ENCODE measurements at places on chromosomes 1 and 21.

DNA sequence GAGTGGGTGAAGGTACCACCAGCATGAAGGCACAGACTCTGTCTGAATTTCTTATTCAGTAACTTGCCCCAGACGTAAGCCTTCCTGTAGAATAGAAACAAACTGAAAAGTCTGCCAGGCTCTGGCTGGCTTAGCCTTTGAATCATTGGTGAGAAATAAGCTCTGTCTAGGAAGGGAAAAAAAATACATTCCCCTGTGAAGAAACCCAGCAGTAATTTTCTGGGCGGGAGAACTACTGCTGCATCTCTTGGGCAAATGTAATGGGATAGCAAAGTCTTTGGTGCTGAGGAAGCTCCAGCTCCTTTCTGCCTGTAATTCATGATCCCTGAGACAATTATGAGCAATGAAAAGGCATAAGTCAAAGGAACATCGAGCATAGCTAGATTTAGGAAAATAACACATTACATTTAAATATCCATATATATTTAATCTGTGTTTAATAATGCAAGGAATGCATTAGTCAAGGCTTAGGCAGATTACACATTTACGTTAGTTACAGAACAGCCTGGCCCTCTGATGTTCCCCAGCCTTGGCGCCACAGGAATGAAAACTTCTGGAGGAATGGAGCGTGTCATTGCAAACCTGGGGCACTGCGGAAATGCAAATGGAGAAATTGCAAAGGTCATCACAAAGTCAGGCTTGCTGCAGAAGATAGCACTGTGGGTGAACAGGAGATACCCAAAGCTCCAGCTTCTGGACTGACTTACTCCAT, 216.3 kb upstream of the CAMK1G start:
- DNase-seq: no peak

GRCh38 chr1:100089082-100089481, 43.6 kb downstream of the SASS6 start:
- no peak for DNase-seq

- DNase-seq: peak; percentile 40
Observed at GRCh38 chr1:205488074-205488723, 16.3 kb upstream of the CDK18 start.

DNA sequence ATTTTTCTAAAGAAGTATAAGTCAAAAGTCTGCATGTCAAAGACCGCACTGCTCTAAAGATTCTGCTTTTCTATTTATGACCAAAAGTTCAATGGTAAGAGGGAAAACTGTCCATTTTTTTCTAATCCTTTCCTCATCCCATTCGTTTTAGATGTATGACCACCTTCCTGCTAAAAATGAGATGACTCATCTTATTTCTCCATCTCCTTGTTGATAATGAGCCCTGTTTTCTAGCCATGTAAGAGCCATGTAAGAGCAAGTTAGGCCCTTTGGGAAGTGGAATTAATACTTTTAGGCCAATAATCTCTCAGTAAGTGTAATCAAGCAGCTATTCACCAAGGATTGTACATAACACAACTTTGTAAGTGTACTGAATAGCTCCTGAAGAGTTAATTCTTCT, 475.6 kb upstream of the B3GALT2 start:
- DNase-seq: no peak

DNA sequence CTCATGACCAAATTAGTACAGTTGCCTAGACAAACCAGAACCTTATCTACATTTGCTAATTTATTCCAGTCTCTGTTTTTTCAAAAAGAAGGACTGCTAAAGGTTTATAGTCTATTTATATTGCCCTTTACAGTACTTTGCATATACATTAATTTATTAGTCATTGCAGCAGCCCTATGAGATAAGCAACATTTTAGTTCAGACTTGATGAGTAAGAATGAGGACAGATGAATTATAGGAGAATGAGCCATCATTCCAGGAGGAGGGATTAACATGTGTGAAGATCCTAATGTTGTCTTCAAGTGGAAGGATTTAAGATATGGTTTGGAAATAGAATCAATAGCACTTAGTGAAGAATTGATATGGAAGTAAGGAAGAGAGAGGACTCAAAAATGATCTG, 152.4 kb downstream of the KCTD3 start:
- DNase-seq: no peak

DNA sequence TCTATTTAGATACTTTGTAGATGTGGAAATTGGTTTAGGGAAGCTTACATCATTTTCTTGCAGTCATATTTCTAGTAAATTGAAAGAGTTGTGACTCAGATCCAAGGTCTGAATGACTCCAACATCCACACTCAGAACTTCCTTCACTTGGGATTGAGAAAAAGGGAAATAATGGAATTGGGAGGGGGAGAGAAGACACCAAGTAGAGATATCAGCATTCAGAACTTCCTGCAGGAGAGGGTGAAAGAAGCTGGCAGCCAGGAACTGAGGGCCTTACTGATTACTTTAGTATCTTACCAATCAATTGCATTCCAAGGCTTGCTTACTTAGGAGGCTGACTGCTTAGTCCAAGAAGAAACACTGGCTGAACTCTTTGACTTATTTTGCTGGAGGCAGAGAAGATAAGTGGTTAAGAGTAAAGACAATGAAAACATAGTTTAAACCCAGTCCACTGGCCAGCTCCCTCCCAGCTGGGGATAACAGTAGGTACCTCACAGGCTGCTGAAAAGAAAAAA, 21.7 kb downstream of the APP start:
- peak; percentile 21 for DNase-seq

- no peak for DNase-seq
Observed at GRCh38 chr1:21906173-21907078, 30.7 kb downstream of the HSPG2 start.

DNA sequence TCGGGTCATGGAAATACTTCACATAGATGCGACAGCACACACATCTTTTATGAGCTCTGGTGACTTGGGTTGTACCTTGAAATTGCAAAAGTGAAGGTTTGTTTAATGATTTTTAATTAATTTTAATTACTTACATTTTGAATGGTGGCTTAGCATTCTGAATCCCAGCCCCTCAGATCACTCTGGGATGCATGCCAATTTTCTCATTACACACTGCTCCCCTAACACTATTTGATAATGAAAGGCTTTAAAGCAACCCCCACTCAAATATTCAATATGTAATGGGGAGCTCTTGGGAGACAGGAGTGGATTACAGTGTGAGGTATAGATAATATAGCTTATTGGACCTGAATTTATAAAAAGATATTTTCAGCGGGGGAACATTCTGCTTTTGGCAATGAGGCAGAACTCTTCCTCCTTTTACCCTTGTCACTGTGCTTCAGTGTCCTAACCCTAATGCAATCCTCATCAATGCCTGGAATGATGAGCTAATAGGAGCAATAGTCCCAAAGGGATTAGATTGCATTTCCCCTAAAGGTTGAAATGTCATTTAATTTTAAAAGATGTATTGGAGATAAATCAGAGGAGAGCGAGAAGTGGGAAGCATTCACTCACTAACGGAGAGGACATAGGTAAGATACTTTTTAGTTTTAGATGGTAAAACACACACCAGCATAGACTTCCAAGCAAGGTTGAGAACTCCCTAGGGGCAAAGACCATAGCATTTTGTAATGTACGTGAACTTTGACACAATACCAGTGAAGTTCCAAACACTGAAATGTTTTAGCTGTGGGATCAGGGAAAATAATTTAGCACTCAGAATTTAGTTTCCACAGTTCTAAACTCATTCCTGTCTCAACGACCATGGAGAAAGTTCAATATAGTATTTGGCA, 384.1 kb upstream of the PLXNA2 start:
- no peak for DNase-seq

GRCh38 chr1:36709869-36710481, 227.3 kb upstream of the CSF3R start:
- DNase-seq: no peak

DNA sequence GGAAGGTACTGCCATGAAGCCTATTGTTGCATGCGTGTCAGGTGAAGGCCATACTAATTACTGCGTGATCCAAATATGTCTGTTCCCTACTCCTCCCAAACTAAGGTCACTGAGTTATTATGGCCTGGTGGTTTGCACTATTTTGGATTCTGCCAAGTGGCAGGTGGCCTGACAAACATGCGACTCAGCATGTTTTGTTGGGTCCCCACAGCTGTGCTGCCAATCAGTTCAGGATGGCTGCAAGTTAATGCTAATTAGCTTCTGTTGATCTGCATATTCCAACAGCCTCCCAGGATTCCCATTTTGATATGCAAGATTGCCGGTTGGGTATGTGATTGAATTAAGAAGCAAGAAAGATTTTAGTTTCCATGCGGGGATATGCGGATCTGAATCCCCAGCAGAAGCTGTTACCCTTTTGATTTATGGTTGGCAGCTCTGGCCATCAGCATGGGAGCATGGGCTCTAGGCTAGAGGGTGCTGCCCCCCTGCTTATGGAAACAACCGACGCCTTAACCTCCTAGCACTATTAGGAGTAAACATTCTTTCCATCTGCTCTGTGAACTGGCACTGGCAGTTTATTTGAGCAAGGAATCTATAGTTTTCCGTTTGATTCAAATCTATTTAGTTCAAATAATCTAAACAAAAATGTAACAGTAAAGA, 429.8 kb upstream of the C1orf87 start:
- DNase-seq: no peak

- no peak for DNase-seq
Observed at GRCh38 chr1:88961647-88962275, 30.7 kb downstream of the KYAT3 start.

DNA sequence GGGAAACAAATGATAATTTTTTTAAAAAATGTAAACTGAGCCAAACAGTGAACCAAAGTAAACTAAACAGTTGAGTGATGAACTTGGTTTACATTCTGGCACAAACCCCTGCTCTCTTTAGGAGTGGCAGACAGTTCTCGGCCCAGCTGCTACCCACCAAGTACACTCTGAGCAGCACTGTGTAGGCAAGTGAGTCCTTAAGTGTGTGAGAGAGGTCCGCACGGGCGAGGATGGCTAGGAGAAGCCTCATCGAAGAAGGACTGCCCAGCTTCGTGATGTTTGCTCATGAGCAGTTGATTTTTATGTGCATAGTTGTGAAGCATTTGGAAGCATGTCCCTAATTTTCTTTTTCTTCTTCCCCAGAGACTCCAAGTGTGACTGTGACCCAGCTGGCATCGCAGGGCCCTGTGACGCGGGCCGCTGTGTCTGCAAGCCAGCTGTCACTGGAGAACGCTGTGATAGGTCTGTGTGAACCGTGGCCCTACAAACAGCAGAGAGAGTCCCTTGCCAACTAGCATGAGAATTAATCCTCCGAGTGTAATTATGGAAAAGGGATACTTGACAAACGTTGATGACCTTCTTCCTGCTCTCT, 32.1 kb downstream of the LAMC2 start:
- no peak for DNase-seq

GRCh38 chr1:24898909-24899439, 31.1 kb downstream of the RUNX3 start:
- DNase-seq: no peak

DNA sequence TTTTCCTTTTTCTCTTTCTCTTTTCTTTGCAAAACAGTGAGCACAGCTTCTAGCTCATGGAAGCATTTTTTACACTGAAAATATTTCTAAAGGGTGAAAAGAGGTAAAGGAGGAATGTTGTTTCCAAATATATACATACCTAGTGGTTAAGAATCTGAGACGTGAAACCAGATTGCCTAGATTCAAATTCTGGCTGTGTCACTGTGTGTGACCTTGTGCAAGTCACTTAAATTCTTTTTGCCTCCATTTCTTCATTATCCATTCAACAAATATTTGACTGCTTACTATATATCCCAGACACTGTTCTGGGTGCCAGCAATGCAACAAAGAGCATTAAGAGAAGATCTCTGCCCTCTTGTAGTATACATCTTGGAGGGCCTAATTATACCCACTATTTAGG, 53.3 kb downstream of the ZFYVE9 start:
- no peak for DNase-seq

DNA sequence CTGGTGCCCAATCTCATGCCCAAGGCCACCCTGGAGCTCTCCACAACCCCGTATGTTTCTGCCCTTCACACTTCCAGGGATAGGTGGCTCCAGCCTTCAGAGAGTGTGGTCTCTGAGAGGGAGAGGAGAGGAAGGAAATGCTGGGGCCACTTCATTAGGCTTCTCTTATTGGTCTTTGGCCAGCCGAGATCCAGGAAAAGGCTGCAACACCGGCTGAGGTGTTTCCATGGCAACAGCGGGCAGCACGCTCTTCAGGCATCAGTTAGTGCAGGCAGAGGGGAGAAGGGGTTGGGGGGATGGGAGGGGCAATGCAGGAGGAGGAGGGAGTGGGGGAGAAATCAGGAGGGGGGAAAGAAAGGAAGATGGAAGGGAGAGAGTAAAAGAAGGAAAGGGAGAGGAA, 275.1 kb upstream of the GJB5 start:
- no peak for DNase-seq

DNA sequence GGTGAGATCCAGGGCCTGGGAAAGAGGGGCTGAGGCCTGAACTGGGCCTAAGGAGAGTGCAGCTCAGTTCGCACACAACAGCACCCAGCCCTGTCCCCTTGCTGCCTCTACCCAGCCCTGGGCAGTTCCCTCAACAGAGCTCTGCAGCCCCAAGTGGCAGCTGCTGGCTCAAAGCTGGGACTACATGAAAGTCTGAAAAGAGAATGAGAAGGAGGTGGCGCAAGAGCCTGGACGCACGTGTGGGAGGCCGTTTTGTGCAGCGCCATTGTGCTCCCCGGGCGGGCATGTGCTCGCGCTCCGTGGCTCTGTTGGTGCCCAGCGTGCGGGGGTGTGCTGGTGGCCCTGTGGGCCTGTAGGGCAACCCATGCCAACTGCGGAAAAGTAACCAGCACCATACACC, 10.3 kb downstream of the GPR37L1 start:
- DNase-seq: no peak

DNA sequence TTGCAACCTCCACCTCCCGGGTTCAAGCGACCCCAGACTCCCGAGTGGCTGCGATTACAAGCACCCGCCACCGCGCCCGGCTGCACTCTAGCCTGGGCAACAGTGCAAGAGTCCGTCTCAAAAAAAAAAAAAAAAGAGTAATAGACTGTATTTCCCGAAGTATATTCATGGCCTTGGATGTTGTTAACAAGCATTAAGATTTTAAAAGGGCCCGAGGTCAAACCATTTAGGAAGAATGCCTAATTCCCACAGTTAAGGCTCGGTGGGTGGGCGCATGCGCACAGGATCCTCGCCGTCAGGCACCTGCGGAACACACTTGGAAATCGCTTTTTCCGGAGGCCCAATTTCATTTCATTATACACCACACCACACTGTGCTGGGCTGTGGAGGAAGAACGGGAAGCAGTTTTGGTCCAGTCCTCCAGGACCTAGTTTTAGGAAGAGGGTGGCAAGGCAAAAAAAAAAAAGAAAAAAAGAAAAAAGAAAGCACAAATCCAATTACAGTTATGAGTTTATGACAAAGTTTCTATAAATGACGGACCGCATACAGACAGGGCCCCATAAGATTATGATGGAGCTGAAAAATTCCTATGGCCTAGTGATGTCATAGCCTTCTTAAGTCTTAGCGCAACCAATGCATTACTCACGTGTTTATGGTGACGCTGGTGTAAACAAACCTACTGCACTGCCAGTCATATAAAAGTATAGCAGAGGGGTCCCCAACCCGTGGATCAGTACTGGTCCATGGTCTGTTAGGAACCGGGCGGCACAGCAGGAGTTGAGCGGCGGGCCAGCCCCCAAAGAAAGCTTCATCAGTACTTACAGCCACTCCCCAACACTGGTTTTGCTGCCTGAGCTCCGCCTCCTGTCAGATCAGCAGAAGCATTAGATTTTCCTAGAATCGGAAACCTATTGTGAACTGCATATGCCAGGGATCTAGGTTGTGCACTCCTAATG, 38.2 kb downstream of the H3-3A start:
- no peak for DNase-seq

GRCh38 chr1:2352897-2353550, 38.3 kb downstream of the MORN1 start:
- no peak for DNase-seq
